ENCODE measurements at places on chromosomes 1 and 21.
A peak's percentile ranks its signal among the peaks of the same experiment; 100 is the strongest.

- no peak for DNase-seq
Observed at GRCh38 chr1:70440642-70441391, 29.7 kb downstream of the CTH start.

DNA sequence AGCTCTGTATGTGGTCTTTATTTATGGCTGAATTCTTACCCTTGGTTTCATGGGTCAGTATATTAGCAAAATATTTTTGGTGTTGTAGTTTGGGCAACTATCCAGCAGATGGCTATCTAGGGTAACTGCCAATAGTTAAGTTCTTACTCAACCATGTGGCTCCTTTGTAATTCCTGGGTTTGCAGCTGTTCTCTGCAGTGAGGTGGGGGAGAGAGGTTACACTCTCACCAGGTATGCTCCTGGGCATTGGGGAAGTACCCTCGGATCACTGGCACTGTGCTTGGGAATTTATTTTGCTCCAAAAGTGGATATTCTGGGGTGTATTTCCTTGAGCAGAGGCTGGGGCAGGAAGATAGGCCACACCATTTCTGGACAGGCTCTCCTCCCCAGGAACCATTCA is 436.7 kb upstream of the TMPRSS15 start:
- peak; percentile 11 for DNase-seq

DNA sequence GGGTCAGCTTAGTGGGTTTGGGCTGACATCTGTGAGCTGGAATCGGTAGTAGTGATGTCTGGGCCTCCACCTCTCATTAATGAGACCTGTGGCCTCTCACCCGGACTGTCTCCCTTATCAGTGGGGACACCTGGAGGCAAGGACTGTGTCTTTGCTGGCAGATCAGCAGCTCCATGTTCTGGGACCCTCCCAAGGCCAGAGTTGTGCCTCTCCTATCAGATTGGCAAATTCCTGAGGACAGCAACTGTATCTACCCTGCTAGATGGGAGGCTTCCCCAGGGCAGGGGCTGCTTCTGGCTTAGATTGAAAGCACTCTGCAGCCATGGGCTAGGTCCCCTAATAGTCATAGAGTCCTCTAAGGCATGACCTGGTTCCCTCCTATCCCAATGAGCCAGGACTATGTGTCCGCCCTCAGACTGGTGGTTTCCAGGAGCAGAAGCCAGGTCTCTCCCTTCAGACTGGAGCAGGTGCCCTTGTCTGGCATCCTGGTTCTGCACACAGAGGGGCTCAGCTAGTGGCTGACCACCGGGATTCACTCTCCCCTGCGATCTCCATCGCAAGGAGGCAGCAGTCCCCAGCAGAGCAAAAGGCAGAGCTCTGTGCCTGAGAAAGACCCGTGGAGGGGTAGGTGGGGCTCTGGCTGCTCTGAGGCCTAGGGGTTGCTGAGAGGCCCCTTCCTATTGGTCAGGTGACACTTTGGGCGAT is 5.8 kb downstream of the DRAXIN start:
- DNase-seq, result no peak

DNA sequence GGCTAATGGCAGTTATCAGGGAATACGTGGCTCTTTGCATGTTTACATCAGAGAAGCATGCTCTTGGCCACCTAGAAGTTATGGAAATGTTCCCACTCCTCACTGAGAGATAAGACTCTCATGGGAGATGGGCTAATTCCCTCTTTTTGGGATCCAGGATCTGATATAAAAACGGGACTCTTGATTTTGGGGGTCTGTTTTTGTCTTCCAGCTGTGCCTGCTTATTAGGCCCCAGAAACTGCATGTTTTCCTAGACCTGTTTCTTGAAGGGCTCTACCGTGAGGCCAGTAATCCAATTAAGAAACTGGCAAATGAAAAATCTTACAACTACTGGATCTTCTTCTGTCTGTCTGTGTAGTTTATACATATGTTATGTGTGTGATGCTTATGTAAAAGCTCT is 47.0 kb upstream of the PTCH2 start:
- no peak for DNase-seq

DNA sequence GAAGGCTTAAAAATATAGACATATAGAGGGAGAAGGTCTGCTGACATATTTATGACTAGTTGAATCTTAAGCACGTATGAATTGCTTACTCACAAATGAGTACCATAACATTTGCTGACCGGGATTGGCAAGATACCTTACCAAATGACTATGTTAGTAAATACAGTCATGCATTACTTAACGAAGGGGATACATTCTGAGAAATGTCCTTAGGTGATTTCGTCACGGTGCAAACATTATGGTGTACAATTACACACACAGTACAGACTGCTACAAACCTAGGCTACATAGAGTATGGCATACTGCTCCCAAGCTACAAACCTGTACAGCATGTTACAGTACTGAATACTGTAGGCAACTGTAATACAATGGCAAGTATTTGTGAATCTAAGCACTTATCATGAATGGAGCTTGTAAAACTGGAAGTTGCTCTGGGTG is 19.4 kb upstream of the UBE2U start:
- DNase-seq, result peak; percentile 12

DNA sequence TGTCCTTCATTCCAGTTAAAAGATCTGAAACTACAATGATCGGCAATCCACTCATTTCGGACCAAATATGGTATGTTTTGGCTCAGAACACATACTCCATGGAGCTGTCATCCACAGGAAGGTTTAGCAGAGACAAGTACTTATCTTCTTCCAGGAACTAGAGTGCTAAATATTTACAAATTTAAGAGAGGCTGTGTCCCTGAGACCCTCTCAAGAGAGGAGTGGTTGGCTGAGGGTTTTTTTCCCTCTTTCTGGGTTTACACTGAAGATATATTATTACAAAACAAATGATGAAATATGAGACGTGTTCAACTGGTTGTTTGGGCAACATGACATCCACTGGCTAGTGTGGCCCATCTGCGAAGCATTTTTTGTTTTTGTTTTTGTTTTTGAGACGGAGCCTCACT is 25.9 kb upstream of the NID1 start:
- DNase-seq, result no peak

DNA sequence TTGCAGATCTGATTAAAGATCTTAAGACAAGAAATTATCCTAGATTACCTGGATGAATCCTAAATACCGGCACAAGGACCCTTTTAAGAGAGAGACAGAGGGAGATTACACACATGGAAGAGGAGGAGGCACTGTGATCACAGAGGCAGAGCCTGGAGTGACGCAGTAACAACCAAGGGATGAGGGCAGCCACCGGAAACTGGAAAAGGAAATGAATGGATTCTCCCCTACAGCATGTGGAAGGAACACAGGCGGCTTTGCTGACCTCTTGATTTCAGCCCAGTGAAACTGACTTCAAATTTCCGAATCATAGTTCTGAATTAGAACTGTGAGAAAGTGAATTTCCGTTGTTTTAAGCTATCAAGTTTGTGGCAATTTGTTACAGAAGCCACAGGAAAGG is 50.2 kb upstream of the IVNS1ABP start:
- peak; percentile 77 for DNase-seq

GRCh38 chr1:243267471-243267880 is 11.6 kb downstream of the SDCCAG8 start:
- DNase-seq, result no peak

DNA sequence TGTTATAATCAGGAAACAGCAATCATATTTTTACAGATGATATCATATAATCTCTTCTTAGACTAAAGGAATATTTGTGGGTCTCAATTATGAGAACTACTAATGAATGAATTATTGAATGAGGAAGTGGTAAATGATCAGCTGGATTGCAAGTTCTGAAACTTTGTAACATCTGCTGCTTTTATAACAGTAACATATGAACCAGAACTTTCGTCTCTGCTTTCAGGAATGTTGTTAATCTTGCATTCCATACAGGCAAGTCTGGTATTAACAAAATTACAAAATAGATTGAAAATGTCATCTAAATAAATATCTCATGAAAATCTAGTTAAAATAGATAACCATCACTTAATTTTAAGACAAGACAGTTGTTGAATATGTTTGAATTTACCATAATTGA is 110.5 kb upstream of the COL11A1 start:
- DNase-seq, result no peak

DNA sequence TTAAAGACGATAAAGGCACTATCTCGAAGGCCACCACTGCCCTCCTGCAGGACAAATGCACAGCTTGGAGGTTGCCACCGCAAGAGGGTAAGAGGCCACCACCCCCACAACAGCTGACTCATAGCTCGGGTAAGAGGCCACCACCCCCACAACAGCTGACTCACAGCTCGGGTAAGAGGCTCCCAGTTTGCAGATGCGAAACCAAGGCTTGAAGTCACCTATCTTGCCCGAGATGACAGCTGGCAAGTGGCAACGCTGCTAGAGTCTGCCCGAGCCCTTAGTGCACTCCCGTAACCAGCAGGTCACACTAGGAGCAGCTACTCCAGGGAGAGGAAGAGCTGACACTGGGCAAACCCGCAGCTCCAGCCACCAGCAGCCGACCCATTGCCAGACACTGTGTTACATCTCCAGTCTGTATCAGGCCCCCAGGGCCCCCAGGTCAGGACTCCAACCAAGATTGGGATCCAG is 17.1 kb upstream of the SPSB1 start:
- peak; percentile 95 for DNase-seq

GRCh38 chr1:36475910-36476604 is 6.7 kb downstream of the CSF3R start:
- DNase-seq, result no peak

DNA sequence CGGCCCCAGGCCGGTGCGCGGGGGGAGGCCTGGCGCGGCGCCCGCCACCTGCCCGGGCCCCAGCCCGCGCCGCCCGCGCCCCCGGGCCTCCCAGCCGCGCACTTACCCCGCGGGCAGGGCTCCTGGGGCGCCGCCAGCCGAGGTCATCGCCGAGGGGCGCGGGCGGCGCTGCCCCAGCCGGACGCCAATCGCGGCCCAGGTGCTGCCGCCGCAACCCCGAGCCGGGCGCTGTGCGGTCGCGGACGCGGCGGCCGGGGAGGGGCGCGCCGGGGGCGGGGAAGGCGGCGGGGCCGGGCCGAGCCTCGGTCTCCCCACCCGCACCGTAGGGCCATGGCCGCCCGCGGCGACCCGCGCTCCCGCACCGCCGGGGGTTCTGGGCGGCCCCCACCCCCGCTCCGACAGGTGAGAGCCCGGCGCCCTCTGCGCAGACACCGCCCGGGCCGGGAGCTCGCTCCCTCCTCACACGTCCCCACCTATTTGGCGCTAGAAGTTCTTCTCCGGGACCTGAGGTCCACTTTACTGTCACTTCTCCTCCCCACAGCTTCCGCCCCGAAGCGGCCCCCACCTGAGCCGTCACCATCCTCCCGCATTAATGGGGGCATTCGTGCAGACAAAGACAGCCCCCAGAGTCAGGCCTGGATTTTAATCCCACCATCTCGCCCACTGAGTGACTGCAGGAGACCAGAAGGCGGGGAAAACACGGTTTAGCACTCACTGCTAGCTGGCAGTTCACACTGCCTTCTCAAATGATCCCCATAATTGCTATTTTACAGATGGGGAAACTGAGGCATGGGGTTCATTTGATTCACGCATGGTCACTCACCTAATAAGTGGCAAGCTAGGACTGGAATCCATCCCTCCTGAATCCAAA is at the start of gene TTC39A:
TSS of gene TTC39A (minus strand) at position 232 of the 871 bp plus-strand sequence. CDS start at position 147, 85 bp downstream.
- DNase-seq, result no peak

DNA sequence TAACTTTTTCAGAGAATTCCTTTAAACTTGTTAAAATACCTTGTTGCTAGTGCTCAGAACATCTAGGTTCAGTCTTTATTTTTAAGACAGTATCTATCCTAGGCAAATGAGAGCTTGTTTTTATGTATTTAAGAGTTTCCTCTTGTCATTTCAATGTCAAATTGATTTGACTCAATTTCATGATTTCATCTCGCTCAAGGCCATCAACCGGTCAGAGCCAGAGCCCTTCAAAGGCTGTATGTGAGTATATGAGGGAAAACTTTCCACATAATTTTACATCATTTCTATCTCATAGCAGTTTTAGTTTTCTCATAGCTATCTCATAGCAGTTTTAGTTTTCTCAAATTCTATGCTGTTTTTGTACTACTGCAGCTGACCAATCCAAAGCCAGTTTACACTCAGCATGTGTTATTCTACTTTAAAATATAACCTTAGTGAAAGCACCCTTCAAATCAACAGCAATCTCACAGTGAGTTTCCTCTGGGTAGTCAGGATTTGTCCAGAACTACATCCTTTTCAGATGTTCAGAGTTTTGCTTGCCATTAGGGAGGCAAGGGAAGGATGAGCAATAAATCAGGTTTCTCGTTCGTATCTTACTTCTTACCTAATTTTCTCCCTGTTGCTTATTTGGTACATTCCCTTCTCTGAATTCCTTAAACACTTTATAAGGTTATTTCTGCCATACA is 12.7 kb downstream of the HNRNPU start:
- DNase-seq, result no peak

DNA sequence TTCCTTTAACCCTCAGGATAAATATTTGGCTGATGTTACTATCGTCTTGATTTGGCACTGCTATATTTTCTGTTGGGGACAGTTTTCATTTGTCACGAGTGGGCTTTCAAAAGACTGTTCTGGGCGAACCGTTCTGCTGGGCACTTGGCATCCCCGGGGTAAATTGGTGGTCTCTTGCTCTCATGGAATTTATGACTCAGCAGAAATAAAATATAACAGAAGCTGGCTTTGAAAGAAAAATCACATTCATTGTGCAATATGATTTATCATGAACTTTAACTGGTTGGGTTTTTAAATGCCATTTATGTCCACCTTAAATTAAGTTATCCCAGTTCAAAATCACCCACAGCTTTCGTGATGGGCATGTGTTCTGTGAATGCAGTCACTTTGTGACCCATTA is 147.3 kb downstream of the KAZN start:
- no peak for DNase-seq

GRCh38 chr1:69475021-69475420 is 92.7 kb upstream of the LRRC7 start:
- no peak for DNase-seq

GRCh38 chr1:26164036-26164860 is 4.5 kb downstream of the C1orf232 start:
- peak; percentile 56 for DNase-seq

GRCh38 chr1:40795811-40796586 is 12.4 kb downstream of the KCNQ4 start:
- no peak for DNase-seq

DNA sequence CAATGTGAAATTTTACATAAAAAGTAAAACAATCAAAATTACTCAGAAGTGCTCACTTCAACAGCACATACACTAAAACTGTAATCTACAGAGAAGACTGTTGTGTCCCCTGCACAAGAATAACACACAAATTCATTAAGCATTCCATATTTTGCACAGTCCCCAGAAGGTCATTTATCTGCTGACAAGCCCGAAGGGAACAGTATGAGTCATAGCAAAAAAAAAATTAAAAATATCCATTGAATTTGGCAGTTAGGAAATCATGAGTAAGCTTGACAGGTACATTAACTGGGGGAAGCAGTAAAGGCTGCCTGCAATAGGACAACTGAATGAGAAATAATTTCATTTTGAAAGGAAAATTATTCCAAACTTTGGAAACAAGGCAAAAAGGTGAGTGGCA is 3.3 kb upstream of the CACYBP start:
- peak; percentile 6 for DNase-seq

- no peak for DNase-seq
Observed at GRCh38 chr1:106223213-106223612, 833.3 kb upstream of the PRMT6 start.

- peak; percentile 56 for DNase-seq
Observed at GRCh38 chr1:234486858-234487840, 8.2 kb upstream of the TARBP1 start.

GRCh38 chr1:16402742-16403141 is 34.5 kb downstream of the SPATA21 start:
- no peak for DNase-seq

Data from Daoy (cell line).